ENCODE measurements at places on chromosomes 11 and 22.

GRCh38 chr11:120338107-120338933 is 2.1 kb downstream of the ARHGEF12 start:
- no peak for DNase-seq

- no peak for DNase-seq
Observed at GRCh38 chr11:116733969-116734508, 38.7 kb downstream of the BUD13 start.

DNA sequence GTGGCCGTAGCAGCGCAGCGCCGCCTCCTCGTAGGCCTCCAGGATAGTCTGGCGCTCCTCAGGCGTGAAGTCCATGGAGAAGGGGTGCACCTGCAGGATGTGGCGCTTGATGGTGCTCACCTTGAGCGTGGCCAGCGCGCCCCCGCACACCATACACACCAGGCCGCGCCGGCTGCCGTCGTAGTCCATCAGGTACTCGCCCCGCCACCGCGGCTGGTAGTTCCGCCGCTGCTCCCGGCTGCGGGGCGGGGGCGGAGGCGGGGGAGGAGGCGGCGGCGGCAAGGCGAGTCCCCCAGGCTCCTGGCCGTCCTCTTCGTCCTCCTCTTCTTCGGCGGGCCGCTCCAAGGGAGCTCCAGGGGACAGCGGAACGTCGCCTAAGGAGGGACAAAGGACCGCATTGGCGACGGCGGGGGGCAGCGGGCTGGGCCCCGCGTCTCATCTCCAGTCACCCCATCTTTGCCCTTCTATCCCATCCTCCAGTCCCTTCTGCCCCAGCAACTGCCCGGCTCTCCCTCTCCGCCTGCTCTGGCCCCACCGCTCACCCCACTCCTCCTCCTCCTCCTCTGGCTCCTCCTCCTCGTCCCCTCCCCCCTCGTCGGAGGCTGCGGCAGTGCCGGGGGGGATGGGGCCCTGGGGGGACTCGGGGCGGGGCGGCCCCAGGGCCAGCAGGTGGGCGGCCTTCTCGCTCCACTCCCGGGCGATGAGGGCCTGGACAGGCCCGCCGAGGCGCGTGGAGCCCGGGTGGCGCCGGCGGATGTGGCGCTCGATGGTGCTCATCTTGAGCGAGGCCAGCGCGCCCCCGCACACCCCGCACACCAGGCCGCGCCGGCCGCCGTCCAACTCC is 4.9 kb downstream of the ZFTA start:
- no peak for DNase-seq

GRCh38 chr11:34680206-34680605 is 59.3 kb downstream of the EHF start:
- no peak for DNase-seq

DNA sequence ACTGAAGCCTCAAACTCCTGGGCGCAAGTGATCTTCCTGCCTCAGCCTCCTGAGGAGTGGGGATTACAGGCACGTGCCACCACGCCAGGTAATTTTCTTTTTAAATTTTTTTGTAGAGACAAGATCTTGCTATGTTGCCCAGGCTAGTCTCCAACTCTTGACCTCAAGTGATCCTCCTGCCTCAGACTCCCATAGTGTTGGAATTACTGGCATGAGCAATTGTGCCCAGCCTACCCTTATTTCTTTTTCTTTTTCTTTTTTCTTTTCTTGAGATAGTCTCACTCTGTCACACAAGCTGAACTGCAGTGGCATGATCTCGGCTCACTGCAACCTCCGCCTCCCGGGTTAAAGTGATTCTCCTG is 63.9 kb downstream of the AAMDC start:
- no peak for DNase-seq

- DNase-seq = peak; percentile 45
Observed at GRCh38 chr22:44620129-44620840, 81.7 kb upstream of the PRR5 start.

DNA sequence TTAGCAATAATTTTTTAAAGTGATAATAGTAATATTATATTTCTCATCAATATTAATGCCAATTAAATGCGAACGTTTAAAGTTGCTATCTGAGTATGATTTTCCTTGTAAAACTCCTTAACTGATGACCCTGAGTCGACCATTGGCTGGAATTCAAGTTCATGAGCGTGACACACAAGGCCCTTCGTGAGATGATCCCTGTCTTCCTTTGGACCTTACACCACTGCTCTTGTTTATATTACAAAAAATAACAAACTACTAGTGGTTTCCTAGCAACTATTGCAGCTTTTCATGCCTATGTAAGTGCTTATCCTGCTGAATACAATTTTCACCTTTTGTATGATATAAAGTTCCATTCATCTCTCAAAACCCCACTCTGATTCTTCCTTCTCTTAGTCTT is 752.9 kb downstream of the CNTN5 start:
- no peak for DNase-seq

- DNase-seq = no peak
Observed at GRCh38 chr11:67056267-67057204, at the start of gene RHOD. Gene RHOD (plus strand): TSS chr11:67056847. CDS start chr11:67056903, 56 bp downstream.

- no peak for DNase-seq
Observed at GRCh38 chr11:74605403-74605802, 13.0 kb downstream of the POLD3 start.

- DNase-seq = no peak
Observed at GRCh38 chr11:80082406-80082805, 641.6 kb upstream of the TENM4 start.
